T-helper 1 cell (primary cell): ENCODE measurements at places on chromosomes 5 and 9.

DNA sequence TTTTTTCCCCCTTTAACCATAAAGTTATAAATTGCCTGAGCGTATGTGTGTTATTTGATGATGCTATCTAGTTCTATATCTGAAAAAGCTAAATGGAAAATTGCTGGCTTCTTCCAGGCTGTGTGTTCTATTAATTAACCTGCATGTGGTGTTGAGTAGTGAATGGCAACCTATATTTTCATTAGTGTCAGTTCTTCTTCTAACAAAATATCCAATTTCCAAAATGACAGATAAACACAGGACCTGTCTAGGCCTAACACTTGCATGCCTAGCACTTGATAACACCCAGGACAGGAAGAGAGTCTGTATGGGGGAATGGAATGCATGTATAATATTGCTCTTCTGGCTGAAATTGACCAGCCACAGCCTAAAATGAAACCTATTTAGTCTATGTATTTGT is 91.7 kb downstream of the CD180 start:
- no peak for DNase-seq

- DNase-seq = no peak
These were observed 97.0 kb upstream of the FAM120A start for GRCh38 chr9:93354451-93354850.

DNA sequence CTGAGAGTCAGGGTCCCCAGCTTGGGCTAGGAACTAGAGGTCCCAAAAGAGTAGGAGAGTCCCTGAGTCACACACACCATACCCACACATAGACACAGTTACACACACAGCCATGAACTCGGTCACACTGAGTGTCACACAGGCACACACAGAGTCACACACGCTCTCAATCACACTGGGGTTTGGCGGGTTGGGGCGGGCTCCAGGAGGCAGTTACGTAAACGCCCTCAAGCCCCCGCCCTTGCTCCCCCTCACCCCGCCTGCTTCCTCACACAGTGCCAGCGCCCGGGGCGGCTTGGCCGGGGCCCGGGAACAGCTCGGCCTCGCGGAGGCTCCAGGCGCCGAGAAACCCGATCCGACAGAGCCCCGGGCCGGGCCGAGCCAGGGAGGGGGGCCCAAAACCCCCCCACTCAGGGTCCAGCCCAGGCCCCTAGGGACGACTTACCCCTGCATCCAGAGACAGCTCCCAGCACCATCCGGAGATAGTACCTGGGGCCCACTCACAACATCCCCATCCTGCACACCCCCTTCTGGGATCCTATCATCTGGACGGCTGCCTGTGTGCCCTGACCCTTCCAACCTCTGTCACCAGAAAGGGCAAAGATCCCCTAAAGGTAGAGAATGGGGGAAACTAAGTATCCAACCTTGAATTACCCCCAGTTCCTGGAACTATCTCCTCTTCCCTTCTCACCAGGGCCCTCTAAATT is 3.5 kb upstream of the CNTFR start:
- DNase-seq = no peak

GRCh38 chr5:33769196-33769595 is 122.6 kb downstream of the ADAMTS12 start:
- no peak for DNase-seq

GRCh38 chr5:113917997-113918396 is 404.5 kb downstream of the YTHDC2 start:
- no peak for DNase-seq

DNA sequence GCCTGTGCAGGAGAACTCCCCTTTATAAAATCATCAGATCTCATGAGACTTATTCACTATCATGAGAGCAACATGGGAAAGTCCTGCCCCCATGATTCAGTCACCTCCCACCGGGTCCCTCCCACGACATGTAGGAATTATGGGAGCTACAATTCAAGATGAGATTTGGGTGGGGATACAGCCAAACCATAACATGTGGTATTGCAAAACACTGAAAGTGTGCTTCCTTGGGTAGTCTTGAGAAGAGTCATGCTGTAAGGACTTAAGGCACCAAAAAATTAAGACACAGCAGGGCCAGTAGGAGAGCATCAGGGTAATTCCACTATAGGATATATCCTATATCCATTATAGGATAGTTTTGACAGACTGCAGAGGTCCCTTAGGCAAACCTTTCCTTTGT is 29.4 kb upstream of the GDNF start:
- DNase-seq = no peak

DNA sequence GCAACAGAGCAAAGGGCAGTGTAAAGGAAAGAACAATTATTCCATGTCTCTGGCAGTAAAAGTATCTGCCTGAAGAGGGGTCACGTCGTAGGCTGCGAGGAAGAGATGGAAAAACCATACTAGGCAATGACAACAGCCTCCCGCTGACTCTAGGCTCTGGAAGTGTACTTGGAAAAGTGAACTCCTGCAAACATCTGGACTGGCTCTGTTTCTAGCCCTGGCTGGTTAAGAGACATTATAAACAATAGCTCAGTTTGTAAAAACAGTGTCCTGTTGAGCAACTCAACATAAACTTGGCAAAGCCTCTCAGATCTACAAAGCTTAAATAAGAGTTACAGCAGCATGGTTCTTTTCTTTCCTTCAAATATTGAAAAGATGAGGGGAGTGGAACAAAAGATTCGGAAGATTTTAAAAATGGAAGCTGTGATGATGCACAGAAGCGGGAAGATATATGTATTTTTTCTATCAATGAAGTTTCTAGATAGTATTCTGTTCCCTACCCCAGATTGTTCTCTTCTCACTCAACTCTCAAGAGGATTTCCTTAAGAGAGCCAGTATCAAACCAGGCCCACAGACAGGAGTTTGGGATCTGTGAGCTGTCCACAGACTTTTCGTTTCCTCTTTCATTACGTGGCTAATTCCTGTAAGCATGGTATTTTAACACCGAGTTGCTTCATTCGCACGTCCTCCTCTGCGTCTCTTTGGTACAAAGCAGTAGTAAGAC is 79.4 kb downstream of the SPTLC1 start:
- no peak for DNase-seq

DNA sequence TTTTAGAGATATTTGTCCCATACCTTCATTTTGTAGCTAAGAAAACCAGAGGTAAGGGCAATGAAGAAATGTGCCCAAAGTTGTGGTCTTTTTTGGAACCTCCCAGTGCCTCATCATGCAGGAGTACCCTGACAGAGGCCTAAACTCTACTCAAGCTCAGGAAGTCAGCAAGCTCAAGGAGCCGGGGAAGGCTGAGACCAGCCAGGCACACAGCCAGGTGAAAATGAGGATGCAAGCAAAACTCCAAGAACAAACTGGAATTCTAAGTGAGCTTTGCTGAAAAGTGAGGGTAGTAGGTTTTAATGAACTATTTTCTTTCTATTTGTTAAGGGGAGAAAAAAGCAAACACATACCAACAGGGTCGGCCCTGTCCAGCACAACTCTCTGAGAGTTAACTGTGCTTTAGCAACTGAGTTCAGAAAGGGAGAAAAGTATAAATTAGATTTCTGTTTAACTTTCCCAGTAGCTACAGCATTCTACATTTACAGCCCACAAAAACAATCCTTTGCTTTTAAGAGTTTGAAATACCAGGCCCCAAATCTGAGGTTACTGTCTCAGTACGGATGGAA is 146.4 kb downstream of the GNAQ start:
- no peak for DNase-seq

- no peak for DNase-seq
These were observed 161.0 kb upstream of the CCDC152 start for GRCh38 chr5:42595597-42595996.

DNA sequence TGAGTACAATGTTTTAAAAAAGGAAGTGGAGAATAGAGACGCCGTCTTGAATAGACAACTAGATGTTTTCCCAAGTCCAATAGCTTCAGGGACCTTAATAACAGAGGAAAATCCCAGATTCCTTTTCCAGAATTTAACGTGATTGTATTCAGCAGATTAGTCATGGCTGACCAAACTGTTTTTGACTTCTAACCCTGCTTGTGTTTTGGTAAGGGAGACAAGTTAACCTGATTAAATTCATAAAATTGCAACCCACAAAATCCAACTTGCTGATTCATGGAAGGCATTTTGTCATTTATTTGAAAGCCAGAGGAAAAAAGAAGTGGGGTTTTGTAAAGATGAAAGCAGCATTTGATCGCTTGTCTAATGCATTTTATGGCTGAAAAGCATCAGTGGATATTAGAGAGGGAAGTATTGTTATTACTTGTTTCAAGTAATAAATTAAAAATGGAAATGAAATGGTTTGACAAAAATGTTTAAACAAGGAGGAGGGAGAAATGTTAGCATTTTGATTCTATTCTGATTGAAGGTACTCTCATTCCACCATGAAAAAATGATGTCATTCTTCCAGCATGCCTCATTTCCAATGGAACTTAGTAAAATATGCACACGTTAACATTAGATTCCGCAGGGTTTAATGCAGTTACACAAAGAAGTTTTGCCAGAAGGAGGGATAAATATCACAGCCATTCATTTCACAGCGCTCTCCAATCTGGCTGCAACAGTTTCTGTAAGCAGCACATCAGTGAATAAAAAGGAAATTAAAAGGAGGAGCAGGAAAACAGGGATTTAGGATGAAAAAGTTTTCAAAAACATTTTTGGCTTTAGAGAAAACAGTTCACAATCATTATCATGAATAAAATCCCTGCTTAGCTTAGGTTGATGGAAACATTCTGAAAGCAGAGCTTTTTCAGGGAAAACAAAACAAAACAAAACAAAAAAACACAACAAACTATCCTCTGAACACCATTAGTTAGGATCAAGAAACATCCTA is 314.7 kb downstream of the PRR16 start:
- DNase-seq = no peak

GRCh38 chr5:175640106-175640775 is 17.6 kb upstream of the HRH2 start:
- DNase-seq = no peak

- DNase-seq = no peak
These were observed 224.7 kb downstream of the NFIB start for GRCh38 chr9:14089051-14089803.

DNA sequence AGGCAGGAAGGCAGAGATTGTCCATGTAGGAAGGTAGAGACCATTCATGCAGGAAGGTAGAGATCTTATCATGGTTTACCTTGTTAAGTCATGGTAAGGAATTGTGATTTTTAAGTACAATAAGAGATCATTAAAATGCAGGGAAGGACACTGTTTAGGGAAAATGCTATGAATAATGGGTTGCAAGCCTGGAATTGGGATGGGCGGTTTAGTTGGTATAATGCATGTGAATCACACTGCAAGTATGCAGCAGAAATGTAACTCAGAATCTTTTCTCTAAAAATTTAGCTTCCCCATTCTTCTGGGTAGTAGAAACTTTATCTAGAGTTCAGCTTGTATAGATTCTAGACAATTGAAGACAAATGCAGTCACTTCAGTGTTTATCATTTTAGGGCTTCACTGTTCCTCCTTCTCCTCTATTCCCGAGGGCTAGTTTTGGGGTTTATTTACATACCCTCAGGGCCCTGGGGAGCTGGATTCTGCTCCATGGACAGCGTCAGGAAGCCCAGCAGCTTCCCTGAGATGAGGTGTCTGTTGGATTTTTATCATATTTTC is 212.0 kb downstream of the SREK1 start:
- no peak for DNase-seq

DNA sequence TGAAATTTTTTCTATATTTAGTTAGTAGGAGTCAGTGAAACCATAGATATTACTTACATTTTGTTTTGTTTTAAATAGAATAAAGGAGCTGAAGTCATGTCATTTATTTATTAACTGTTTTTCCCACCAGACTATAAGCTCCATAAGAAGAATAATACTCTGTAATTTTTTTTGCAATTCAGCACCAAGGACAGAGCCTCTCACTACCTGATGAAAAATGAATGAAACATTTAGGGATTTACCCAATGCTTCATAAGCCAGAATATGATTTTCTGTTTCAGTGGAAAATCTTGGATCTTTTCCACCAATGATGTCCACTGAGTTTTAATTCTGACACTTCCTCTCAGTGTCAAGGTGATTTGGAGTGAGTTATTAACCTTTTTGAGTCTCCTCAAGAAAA is 624.9 kb upstream of the GRAMD2B start:
- no peak for DNase-seq

DNA sequence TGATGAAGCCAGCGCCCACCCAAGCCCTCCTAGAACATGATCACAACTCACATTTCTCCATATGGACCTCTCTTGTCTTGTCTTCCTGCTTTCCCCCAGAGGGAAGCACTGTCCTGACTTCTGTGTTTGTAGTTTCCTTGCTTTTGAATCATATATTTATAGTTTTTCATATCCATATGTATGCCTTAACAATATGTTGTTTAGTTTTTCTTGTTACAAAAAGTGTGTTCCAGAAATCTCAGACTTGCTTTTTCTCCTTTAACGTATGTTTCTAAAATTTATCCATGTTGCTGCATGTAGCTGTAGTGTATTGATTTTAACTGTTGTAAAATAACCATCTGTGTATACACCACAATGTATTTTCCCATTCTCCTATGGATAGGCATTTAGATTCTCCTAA is 182.0 kb upstream of the SMIM23 start:
- no peak for DNase-seq

DNA sequence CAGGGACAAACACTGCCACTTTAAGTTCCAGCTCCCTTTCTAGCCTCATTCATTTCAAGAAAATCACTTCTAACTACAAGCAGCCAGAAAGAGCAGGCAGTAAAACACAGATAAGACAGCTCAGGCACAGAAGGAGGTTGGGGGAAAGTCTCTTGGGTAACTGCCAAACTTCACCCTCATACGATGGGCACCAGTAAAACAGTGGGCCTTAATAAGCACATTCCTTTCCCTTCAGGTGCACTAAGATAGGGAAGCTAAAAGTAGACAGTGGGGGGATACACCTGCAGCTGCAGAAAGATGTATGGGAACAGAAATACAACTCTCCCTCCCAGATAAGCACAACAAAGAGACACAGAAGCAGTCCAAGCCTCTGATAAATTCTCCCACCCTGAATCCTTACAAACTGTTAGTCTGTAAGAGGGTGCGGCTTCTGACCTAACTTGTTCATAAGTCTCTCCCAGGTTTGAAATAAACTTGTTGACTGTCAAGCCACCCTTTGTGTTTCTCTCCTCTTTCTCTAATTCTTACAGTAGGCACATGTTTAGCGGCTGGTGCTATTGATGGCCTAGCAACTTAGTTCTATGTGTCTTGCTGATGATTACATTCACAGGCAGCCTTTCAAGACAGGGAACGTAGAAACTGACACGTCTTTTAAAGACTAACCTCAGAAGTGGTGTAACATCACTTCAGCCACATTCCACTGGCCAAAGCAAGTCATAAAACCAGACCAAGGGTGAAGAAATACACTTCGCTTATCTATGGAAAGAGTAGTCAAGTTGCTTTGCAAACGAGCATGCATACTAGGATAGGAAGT is 6.8 kb upstream of the CKS2 start:
- no peak for DNase-seq

DNA sequence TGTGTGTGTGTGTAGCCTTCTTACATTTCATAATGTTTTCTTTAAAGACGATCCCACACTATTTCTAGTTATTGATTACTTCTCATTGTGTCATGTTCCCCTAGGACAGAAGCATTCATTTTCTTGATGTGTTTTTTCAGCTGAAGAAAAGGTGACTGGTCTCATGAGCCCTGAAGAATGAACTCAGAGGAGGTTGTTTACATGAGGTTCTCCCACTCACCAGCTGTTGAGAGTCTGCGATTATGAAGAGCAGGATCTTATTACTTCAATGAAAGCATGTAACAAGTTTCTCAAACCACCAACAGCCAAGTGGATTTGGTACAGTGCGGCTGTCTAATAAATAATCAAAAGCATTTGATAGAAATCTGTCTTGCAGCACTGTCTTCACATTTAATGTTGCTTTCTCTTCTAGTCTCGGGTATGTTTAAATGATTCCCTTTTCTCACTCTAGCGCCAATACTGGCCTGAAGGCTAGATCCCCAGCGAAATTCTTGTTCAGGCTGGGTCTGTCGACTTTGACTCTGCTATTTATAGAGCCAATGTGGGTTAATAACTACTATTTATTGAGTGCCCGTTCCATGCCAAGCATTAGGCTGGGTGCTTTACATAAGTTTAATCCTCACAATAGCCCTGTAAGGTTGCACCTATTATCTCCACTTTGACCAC is 9.6 kb upstream of the FSD1L start:
- no peak for DNase-seq
